Vagina (tissue), 2 donors: ENCODE measurements at places on chromosomes 7 and 10.

- DNase-seq: no peak
Observed at GRCh38 chr7:44224080-44224973, 23.5 kb downstream of the YKT6 start.

DNA sequence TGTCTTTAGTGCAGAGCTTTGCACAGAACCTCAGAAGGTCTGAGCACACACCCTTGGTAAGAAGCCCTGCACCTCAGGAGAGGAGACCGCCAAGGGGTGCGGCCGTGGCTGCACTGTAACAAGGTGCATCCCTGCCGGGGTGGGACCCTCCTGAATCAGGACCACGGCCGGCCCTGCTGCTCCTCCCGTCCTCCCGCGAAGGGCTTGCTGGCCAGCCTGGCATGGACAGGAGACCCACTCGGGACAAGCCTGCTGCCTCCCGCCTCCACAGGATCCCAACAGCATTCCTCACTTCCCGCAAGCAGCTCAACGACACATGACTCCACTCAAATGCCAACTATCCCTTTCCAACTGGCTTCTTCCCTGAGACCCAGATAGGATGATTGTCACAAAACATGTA, 12.8 kb downstream of the WDR86 start:
- DNase-seq: no peak

GRCh38 chr7:26787701-26788100, 76.7 kb downstream of the SKAP2 start:
- DNase-seq: no peak

GRCh38 chr10:125021686-125022344, 79.9 kb downstream of the ZRANB1 start:
- no peak for DNase-seq

DNA sequence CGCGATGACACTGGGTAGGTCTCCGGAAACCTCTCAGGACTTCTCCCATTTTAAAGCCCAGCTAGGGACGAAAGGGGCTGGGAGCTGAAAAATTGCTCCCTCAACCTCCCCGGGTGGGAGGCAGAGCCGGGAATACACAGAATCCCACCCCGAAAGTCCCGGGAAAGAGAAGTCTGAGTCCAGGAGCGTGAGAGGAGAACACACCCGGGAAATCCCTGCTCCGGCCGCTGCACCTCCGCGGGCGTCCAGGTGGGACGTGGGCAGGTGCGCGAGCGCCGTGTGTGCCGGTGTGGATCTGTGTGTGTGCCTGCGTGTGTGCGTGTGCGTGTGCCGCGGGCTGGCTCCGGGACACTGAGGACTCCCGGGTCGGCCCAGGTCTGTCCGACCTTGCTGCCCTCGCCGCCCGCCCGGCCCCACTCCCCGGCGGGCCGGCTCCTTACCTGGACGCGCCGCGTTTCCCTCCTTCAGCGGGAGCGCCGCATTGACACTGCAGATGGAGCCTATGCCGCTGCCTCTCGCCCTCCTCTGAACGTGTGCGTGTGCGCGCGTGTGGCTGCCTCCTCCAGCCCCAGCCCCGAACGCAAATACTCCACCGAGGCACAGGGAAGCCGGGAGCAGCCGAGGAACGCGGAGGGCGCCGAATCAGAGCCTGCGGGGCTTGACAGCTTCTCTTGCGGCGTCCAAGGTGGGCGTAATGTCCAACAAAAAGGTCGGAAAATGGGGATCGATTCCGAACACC, at the start of gene PLXNA4:
Gene PLXNA4 (minus strand): TSS at position 489 of the 739 bp plus-strand sequence. CDS start 67,777 bp downstream, outside the sequence.
- DNase-seq: no peak

DNA sequence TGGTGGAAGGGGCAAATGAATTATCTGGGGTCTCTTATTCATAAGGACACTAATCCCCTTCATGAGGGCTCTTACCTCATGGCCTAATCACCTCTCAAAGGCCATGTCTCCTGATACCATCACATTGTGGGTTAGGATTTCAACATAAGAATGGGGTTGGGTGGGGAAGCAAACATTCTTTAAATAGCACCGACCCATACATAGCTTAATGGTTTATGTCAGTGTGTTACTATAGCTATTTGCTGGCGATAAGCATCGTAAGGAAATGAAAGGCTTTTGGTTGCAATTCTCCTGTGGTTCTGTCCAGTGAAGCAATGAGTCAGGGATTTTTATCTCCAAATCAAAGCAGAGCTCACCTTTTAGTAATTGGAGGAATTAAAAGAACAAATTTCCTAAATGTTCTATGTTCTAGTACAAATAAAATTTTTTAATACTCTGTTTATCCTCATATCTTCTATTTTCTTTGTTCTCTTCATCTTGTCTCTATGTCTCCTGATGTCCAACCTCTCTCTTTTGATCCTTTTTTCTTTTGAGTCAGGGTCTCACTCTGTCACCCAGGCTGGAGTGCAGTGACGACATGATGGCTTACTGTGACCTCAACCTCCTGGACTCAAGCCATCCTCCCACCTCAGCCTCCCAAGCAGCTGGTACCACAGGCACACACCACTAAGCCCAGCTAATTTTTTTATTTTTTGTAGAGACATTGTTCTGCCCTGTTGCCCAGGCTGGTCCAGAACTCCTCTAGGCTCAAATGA, 57.0 kb upstream of the GLCCI1 start:
- DNase-seq: no peak

DNA sequence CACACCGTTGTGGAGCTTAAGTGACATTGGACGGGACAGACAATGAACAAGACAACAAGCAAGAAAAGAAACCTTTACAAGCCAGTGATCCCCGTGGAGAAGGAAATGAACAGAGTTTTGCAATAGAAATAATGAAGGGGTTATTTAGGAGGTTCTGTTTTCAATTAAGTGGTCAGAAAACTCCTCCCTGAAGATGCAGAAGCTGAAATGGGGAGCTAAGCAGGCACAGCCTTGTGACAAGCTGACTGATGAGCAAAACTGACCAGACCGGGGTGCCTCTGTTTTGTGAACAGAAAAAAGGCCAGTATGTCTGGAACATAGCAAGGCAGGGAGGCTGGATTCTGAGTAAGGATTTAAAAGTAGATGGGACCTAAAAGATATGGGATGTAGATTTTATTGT, 299.8 kb upstream of the POM121L12 start:
- no peak for DNase-seq

- DNase-seq: no peak
Observed at GRCh38 chr10:81724431-81724830, 150.6 kb upstream of the NRG3 start.
